Stimulated activated CD4-positive, alpha-beta T cell treated with anti-CD3 and anti-CD28 coated beads, Interleukin-15, amount 100 ng/mL, for 1 hour (primary cell): ENCODE measurements at places on chromosomes 3 and 15.

DNA sequence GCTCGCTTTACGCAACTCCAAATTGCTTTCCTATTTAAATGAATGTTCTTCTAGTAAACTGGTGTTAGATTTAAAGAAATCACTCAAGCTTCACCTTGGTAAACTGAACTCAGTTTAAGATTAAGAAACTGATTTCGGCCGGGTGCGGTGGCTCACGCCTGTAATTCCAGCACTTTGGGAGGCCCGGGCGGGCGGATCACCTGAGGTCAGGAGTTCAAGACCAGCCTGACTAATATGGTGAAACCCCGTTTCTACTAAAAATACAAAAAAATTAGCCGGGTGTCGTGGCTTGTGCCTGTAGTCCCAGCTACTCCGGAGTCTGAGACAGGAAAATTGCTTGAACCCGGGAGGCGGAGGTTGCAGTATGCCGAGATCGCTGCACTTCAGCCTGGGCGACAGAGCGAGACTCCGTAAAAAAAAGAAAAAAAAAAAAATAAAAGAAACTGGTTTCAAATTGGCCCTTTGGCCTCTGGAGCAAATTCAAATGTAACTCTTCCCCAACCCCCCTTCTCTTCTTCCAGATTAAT lies 1.7 kb downstream of the SKIL start:
- DNase-seq = no peak

DNA sequence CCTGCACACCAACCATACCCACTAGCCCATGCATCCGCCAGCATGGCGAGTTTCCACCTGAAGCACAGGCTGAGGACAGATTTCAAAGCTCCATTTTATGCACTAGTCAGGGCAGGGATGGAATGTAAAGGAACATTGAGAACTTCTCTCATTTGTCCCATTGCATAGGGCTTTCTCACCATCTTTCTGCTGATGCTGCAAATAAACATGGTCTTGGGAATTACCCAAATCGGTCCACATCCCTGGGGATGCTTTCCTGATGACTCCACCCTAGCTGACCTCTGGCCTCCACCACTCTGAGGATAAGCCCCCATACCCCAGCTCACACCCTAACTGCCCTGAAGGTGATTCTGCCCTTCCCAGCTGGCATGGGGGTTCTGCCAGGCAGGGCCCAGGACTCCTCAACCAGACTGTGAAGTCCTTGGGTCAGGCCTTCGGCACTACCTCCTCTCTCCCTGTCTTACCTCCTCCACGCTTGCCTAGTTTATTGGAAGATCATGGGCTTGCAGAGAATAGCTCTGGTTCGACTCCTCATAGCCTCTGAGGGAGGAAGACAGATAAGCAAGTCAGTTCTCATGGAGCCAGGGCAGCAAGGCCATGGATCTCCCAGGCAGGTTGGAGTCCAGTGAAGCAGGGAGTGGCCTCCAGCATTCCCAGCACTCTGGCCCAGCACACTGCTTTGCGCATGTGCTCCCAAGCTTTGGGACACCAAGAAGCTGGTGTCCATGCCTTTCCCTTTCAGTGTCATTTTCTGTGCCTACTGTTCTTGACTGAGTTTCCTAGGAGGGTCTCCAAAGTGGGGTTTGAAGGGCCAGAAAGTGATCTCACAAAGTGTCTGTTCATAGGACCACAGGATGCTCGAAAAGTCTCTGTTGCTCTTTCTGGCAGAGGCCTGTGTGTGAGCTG lies 27.6 kb upstream of the XYLB start:
- no peak for DNase-seq

DNA sequence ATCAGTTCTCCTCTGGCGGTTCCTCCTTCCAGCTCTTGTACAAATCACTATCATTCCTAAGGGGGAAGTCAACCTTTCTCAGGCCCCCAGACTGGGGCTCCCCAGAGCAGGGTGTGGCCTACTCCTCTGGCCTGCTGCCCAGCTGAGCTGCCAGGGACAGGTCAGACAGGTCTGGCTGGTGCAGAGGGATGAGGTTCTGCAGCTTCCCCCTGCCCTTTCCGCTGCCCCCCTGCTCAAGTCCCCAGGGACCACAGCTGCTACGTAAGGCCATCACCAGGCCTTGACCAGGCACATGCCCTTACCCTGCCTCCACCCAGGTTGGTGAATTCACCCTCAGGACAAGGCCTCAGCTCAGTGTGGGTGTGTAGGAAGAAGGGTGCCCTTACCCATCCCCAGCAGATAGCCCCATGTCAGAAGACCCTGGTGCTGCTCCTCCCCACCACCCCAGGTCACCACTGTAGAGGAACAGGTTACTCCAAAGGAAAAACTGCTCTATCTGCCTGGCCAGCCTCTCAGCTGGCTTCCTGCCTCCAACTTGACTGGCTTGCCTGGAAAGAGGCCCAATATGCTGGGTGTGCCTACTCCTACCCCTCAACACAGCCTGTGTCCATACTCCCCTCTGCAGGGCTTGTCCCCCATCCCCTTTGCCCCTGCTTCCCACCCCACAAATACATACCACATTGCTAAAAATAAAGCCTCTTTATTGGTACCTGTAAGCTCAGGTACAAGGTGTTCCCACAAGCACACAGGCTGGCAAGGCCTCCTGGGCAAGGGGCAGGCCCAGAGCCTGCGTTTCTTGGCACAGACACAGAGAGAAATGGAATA lies 12.0 kb downstream of the CSRNP1 start:
- DNase-seq = no peak

DNA sequence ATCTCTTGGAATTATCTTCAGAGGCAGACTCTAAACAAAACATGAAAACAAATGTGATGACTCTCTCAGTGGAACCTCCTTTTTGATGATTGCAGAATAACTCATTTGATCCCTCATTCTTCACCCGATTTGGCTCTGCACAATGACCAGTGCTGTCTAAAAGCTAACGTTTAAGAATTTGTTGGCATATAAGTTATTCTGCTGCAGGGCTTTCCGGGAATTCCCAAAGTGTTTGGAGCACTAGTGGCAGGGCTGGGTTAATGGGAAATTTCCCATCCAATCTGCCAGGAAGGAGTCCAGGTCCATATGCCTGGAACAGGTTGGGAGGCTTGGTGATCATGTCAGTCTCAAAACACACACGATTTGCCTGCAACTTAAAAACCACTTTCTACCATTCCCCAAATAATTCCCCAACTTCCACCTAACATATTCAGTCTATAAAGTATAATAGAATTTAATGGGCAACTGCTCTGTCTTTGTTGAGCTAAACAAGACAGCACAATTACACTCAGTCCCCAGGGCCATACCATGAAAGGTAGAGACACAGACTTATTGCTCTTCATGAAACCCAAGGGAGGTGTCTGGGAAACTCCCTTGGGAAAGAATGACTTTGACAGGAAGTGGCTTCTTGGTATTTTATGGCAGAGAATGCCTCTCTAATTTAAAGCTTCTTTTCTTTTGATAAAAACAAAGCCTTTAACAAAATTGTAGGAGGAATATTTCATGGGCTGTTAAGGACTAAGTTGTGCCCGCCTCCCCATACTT lies 38.0 kb downstream of the ARRDC4 start:
- DNase-seq = no peak

- DNase-seq = no peak
These were observed 276.9 kb upstream of the PDZRN3 start for GRCh38 chr3:73901686-73902085.
